ENCODE measurements at places on chromosomes 6 and 20.

GRCh38 chr6:11318835-11319813 is 86.7 kb upstream of the NEDD9 start:
- DNase-seq: no peak

DNA sequence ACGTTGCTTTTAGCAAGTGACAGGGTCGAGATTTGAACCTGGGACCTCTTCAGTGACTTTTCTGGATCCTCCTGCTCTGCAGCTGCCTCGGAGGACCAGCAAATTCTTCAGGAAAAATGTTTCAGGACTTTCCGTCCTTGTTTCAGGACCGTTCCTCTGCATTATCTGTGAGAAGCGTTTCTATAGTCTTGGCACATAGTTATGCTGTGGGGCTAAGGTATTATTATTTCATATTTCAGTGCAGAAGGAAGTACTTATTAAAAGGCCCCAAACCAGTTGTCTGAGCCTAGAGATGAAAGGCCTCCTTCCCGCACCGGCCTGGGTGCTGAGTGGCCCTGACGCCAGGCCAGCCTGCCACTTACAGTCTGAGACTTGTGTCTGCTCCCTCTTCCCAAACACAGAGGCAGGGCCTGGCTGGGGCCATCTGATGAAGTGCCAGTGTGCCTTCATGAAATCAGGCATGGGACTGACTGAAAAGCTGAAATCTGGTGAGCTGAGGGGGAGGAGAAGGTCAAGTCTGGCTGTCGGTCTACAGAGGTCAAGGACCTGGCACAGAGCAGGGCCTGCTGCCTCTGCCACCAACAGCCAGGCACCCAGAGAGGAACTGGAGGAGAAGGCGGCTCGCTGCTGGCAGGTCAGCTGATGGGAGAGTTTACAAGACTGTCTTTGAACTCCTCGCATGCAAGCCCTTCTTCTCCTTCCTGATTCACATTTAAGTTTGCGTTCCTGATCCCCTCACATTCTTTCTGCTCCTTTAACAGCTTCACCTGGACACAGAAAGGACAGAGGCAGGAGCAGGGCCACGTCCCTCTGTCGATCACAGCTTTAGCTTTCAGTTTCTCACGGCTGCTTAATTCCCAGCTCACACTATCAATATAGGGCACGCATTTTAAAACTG is 8.9 kb upstream of the QKI start:
- no peak for DNase-seq

GRCh38 chr6:7071405-7071804 is 36.4 kb upstream of the RREB1 start:
- no peak for DNase-seq

- DNase-seq: no peak
Measured at GRCh38 chr6:110656492-110656891, 158.8 kb downstream of the CDK19 start.

GRCh38 chr20:34709831-34710567 is 5.9 kb downstream of the TP53INP2 start:
- DNase-seq: no peak

DNA sequence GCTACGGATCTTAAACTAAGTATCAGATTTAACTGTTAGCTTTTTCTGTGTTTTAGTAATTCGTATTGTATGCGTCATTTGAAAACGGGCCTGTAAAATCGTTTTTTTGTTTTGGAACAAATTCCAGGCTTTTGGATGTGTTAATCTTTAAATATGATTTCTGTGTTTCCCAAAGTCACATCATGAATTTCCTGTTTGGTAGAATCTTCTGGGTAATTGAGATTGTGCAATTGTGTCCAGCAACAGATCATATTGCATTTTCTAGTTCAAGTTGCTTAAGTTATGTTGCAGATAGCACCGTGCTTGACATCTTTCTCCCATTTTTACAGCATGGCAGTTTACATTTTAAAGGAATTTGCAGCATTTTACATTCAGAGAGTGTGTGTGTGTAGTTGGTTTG is 1.9 kb downstream of the MAPK14 start:
- no peak for DNase-seq

DNA sequence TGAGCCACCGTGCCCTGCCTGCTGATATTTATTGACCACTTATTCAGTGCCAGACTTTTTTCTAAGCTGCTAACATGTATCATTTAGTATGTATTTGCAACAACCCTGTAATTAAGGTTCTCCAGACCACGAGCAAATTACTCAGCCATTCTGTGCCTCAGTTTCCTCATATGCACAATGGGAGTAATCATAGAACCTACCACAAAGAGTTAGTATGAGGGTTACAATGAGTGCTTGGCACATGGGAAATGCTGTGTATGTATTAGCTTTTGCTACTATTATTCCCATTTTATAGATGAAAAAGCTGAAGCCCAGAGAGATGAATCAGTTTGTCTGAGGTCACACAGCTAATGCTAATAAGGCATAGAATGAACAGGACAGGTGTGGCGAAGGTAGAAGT is 20.0 kb upstream of the SLC9A8 start:
- DNase-seq: no peak

DNA sequence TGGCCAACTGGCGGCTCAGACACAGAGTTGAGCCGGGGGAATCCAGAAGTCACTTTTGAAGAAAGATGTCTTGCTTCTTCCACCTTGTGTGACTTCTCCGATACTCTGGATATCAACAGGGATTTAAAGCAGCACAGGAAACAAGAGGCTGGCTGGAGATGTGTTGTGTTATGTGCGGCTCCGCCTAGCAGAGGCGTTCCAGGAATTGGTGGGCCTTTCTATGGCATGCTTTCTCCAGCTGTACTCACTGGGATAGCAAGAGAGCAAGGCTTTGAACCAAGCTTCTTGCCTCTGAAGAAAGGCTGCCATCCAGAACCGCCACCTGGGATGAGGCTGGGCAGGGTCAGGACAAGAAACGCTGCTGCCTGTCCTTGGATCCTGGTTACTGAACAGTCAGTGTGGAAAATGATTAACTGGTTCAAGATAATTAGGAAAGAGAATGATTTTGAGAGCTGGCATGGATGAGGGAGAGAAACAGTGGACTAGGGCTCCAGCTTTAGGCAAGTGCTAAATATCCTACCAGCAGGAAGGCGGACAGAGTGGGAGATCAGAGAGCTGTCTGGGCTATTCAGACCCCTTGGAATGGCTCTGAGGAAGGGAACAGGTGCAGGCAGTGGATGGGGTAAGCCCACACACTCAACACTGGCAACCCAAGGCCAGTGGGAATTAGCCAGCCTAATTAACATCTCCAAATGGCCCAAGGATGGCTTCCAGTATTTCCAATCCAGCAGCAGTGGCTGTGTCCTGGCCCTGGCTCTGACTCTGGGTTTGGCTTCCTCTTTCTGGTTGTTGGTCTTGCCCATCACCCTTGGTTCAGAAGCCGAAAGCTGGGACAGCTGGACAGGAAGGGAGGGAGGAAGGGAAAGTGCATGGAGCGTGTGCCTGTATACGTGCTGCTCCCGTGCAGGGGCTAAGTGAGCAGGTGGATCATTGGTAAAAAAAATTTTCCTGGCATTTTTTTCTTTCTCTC is 31.9 kb downstream of the INSM1 start:
- DNase-seq: no peak

DNA sequence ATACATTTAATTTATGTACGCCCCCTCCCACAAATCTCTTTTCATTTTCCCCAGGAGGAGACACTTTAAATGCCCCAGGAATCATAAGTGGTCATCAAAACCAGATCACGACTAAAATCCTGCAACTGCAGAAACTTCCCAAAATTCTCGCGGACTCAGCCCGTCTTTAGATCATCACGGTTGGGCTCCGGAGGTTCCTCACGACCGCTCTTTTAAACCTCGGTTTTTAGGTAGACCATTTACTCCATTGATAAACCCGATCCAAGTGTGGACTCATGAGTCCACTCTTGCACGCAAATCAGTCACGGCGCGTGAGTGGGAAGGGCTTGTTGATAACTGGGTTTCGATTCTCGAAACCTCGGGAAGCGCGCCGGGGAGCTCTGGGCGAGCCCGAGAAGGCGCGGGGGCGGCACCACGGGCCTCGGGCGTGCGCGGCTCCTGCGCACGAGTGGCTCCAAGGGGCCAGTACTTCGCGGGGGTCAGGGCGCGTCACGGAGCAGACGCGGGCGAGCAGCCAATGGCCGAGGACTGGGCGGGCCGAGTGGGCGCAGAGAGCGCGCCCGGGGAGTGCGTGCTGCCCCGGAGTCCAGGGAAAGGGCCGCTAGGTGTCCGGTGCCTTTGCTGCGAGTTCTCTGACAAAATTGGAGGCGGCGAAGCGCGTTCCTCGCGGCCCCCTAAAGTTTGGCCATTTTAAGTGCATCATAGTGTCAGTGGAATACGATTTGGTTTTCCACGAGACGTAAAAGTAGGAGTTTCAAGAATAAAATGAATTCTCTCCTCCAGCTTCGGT is 635 bp upstream of the TENT5A start:
- peak; percentile 29 for DNase-seq

- no peak for DNase-seq
Measured at GRCh38 chr20:22374678-22375590, 209.4 kb downstream of the FOXA2 start.

GRCh38 chr6:20188630-20189075 is 23.6 kb downstream of the MBOAT1 start:
- no peak for DNase-seq

DNA sequence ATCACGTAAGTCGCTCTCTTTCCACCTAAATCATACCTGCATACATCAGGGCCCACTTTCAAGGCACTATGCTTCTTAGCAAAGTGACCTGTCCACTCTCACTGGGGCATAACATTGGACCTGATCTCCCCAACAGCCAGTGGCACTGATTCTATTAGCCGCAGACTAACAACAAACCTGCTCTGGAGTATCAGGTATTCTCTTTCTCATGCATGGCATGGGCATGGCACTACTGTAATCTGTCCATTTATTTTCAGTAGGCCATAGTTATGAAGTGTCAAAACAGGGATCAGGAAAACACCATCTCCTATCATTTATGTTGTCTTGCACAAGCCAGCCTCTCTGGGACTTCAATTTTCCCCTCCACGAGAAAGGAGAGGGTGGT is 8.5 kb downstream of the CALHM4 start:
- DNase-seq: no peak

- DNase-seq: no peak
Measured at GRCh38 chr6:123640567-123641187, 3.9 kb upstream of the TRDN start.

DNA sequence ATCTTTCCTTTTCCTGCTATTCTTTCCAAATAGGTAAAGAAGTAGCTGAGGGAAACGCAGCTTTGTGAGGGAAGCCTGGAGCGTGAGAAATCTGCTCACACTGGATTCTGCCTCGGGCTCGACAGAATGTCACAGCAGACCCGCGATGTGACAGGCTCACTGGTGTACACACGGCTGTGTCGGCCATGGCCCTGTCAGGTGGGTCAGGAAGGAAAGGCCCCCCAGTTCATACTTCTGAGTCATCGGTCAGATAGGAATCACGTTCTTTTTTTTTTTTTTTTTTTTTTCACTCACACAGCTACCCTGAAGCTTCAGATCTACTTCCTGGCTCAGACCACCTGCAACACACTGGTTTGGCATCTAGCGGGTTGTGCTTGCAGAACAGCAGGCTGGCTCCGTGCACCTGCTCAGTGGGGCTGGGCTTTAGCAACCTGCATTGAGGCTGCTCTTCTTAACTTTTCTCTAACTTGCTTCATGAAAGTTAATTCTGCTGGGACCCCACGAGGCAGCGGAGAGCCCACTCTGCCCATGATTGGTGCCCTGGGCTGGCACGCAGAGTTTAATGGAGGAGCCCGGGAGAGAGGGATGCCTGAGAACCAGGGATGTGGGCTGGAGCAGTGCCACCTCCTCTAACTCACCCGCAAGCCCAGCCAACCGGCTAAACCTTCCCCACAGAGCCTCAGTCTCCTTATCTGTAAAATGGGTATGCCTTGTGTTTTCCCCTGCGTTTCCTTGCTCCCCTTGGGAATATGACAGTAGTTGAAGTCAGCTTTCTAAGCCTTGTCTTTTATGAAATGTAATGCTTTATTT is 61.5 kb upstream of the FNDC1 start:
- DNase-seq: peak; percentile 30

DNA sequence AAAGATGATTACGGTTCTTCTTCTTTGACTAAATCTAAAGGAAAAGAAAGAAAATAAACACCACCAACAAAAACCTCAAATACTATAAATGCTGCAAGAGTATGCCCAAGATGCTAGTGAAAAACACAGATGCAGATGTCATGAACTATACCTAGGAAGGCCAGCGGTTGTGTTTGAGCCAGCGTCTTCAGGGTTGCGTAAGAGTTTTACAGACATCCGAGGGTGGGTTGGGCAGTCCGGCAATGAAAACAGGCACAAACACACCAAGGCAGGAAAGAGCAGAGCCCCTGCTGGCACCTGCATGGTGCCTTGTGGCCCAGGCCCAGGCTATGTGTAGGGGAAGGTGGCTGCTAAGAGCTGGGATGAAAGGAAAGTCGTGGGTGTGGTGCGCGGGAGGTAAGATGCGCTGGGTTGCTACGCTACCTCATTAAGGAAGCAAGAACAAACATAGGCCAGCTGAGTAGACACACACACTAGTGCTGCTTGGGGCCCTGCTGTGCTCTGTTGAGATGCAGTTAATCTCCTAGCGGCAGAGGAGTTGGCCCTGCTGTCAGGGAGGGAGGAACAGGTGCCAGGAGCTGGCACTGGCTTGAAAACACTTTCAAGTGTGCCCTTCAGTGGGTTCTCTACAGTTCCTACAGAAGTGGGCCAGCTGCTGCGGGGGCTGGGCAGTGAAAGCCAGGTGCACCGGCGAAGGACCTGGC is 170.2 kb upstream of the PLN start:
- no peak for DNase-seq

All from stimulated activated CD4-positive, alpha-beta T cell treated with anti-CD3 and anti-CD28 coated beads, Interleukin-1b, Interleukin-23, amount 100 ng/mL, for 1 hour (primary cell).